Stimulated activated CD8-positive, alpha-beta memory T cell treated with anti-CD3 and anti-CD28 coated beads, Interleukin-4, amount 100 ng/mL, for 48 hours (primary cell): ENCODE measurements at places on chromosomes 16 and 17.

- DNase-seq = no peak
Measured at GRCh38 chr16:66622863-66623262, 18.4 kb downstream of the CMTM3 start.

GRCh38 chr16:3656491-3657468 lies 2.3 kb downstream of the DNASE1 start:
- DNase-seq = peak; percentile 66

DNA sequence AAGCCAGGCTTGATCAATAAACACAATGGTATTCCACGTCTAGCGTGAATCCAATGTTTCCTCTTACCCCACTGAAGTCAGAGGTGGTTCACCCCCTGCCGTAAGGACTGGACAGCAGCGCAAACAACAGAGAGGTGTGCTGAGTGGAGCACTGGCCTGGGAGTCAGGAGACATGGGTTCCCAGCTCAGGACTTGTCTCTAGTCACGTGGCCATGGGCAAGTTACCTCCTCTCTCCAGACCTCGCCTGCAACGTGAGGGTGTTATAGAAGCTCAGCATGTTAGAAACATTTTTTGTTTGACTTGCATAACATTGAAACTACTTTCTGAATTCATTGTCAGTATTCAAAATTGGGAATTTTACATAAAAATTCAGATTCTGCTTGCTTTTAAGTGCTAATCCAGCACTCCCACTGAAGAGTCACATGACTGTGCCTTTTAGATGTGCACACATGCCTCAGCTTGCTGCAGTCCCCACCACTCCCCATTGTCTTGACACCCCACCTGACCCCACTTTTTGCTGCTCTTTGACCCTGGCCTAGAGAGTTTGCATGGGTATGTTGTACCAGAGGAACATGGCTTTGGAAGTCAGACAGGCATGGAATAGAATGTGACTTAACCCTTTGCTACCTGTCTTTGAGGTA lies 8.8 kb upstream of the CPNE2 start:
- DNase-seq = no peak

GRCh38 chr17:64460955-64461354 lies 12.0 kb downstream of the MILR1 start:
- no peak for DNase-seq

- no peak for DNase-seq
Measured at GRCh38 chr17:20184977-20185619, 175.9 kb downstream of the SPECC1 start.

GRCh38 chr17:50949128-50949988 lies 83.2 kb upstream of the TOB1 start:
- no peak for DNase-seq

- DNase-seq = no peak
Measured at GRCh38 chr17:57701124-57701523, 44.0 kb downstream of the CCDC182 start.

GRCh38 chr17:33038740-33039139 lies 47.1 kb downstream of the SPACA3 start:
- DNase-seq = peak; percentile 53

DNA sequence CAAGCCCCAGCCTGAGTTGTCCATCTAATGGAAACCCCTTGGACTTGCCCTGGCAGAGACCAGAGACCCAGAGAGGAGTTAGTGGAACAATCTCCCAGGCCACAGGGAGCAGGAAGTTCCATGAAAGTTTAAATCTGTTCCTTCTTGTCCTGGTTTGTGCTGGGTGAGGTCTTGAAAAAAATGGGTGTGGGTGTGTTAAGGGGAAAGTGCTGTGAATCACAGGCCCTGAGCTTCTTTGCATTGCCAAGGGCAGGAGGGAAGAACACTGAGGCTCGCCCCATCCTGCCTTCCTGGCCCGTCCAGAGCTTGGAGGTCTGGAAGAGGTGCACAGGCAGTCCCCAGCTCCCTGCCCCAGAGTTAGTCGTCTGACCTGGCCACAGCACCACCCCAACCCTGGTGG lies 2.3 kb downstream of the ADORA2B start:
- no peak for DNase-seq

GRCh38 chr16:22092143-22092933 lies at the start of gene VWA3A:
TSS of gene VWA3A (plus strand) at chr16:22092541. CDS start at chr16:22092638, 97 bp downstream.
- no peak for DNase-seq

DNA sequence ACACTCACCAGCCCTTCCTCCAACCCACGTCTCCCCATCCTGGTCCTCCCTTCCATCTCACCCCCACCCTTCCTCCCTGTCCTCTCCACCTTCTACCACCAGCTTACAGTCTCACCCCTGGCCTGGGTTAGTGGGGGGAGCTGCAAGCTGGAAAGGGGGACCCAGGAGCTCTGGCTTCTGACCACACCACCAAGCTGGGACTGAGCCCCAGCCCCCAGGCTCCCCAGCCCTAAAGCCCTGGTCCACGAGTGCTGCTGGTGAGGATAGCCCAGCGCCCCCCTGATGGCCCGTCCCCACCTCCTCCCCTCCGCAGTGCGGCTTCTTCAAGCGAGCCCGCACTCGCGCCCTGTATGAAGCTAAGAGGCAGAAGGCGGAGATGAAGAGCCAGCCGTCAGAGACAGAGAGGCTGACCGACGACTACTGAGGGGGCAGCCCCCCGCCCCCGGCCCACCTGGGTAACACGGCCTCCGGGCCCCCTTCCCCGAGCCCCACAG lies 7.2 kb upstream of the PDK2 start:
- no peak for DNase-seq

GRCh38 chr17:82862737-82863382 lies 23.0 kb upstream of the ZNF750 start:
- no peak for DNase-seq

DNA sequence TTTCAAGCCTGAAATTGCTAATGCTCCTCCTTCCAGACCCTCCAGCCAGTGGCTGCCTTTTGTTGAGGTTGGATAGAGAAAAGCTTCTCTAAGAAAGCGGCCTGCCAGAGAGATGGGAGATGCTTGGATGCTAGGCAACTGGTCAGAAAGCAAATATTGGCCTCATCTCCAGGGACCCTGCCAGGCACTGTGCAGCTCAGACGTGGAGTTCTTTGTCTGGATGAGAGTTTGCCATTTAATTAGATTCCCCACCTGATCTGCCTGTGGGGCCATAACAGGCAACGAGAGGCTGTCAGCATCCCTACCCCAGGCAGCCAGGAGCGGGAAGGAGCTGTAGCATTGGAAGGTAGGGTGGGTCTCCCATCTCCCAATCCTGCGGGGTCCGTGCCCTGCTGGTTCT lies 52.7 kb downstream of the ASIC2 start:
- DNase-seq = no peak

- DNase-seq = peak; percentile 44
Measured at GRCh38 chr17:21286909-21287702, 2.6 kb downstream of the MAP2K3 start.

DNA sequence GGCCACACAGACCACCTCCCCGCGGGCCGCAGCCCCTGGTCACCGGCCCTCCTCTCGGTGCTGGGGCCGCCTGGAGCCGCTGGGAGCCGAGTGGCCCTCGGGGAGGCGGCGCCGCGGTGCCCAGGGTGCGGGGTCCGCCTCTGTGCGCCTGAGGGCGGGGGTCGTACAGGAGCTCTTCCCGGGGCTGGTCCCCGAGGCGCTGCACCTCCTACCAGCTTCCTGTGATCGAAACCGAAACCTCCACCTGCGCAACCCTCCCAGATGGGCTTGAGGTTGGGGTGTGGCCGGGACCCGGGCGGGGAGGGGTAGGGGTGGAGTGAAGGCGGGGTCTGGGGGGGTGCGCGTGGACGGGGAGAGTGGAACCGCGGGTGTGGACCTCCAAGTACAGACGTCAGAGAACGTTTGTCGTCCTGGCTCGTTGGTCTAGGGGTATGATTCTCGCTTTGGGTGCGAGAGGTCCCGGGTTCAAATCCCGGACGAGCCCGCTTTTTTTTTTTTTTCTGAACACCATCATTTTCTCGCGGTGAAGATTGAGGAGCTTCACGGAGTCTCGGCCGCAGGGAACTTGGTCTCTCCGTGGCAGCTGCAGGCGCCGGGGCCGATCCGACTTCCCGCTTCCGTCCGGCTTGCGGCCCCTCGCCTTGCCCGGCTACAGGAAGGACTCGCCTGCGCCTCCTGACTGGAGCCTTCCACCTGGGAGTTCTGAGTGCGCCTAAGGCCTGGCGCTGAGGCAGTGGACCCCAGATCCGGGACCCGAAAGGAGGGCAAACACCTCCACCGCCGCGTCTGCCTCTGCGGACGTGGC lies 23.9 kb downstream of the ZNF213 start:
- DNase-seq = peak; percentile 89

GRCh38 chr17:45229681-45230409 lies 8.2 kb downstream of the FMNL1 start:
- peak; percentile 73 for DNase-seq

- no peak for DNase-seq
Measured at GRCh38 chr17:18277076-18277475, 16.6 kb downstream of the MIEF2 start.

DNA sequence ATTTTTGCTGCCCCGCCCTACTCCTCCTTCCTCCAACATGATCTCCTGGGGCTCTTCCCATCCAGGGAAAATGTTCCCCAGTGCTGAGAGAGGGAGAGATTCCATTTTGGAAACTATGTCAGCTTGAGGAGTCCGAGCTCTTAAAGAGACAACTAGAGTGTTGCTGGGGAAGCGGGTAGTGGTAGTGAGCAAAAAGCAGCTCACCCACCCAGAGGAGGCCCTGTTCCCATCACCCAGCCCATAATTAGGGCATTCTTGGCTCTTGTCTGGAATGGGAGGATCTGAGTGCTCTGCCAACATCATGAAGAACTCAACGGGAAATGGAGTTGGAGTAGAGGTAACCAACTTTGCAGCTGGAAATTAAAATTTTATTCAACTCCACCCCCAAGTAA lies 9.1 kb upstream of the MSL1 start:
- DNase-seq = no peak

DNA sequence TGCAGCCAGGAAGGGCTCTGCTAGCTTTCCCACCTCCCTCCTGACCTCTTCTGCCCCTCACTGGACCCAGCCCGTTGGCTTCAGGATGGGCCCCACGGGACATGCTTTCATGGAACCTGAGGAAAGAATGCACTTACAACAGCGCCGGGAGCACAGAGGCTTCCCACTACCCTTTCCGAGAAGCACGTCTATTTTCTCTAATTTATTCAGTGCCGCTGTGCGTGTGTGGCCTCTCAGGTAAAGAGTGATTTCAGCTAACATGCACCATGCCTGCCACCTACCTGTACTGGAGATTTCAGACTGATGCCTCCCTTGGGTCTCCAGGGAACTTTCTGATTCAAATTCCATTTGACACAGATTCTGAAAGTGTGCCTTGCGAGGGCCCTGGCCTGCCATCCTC lies 140.1 kb downstream of the CYLD start:
- no peak for DNase-seq

- no peak for DNase-seq
Measured at GRCh38 chr17:28392491-28392890, 13.5 kb downstream of the SLC46A1 start.

DNA sequence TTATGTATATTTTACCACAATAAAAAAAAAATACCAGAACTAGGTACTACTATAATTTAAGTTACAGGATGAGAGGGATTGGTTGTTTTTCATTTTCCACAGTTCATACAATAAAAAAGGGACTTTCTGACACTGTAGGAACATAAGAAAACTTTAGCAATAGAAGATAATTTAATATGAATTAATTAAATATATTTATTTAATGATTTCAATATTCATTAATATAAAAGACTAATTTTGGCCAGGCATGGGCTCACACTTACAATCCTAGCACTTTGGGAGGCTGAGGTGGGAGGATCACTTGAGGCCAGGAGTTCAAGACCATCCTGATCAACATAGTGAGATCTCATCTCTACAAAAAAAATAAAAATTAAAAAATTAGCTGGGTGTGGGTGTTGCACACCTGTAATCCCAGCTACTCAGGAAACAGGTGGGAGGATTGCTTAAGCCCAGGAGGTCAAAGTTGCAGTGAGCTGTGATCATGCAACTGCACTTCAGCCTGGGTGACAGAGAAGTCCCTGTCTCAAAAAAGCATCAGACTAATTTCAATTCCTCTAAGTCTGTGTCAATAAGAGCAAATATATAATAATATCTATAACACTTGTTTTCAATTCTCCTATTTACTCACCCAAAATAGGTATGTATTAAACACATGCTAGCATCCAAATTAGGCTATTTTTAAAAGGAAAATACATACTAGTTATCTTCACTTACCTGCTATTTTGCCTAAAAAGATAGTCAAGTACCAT lies 79.6 kb downstream of the BRIP1 start:
- no peak for DNase-seq

DNA sequence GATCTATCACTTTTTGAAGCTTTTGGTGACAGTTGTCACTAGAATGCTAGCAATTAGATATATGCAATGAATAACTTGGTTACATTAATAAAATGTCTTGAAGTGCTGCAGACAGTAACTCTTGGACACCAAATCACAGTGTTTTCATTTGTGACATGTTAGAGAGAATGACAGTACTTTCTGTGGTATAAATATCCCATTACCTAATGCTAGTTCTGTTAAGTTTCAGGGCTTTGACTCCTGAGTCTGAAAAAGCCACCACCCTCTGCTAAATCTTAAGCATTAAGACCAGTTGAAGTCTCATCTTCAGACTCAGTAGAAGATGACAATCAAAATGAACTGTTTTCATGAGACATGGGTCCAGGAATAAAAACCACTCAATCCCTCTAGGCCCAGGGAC lies 10.6 kb upstream of the CPHXL2 start:
- DNase-seq = no peak

GRCh38 chr16:21949713-21950260 lies 3.4 kb upstream of the UQCRC2 start:
- DNase-seq = no peak
